Activated T-helper 1 cell treated with anti-CD3 and anti-CD28 coated beads, Interleukin-12 subunit alpha, Interleukin-12 subunit beta, Interleukin-2, Interleukin-4 antibody, amounts not matched to agents 30 ng/mL and 10 ng/mL and 1 ng/mL, durations not matched to agents 14 hours and 24 hours and 36 hours (primary cell): ENCODE measurements at places on chromosomes 12 and 14. TPM values are rescaled to one million over a fixed set of nuclear protein-coding genes. Genes with fewer than 3 reads are reported as not detected.

GRCh38 chr12:126582231-126582630, 1517.0 kb downstream of the AACS start:
- no peak for DNase-seq

DNA sequence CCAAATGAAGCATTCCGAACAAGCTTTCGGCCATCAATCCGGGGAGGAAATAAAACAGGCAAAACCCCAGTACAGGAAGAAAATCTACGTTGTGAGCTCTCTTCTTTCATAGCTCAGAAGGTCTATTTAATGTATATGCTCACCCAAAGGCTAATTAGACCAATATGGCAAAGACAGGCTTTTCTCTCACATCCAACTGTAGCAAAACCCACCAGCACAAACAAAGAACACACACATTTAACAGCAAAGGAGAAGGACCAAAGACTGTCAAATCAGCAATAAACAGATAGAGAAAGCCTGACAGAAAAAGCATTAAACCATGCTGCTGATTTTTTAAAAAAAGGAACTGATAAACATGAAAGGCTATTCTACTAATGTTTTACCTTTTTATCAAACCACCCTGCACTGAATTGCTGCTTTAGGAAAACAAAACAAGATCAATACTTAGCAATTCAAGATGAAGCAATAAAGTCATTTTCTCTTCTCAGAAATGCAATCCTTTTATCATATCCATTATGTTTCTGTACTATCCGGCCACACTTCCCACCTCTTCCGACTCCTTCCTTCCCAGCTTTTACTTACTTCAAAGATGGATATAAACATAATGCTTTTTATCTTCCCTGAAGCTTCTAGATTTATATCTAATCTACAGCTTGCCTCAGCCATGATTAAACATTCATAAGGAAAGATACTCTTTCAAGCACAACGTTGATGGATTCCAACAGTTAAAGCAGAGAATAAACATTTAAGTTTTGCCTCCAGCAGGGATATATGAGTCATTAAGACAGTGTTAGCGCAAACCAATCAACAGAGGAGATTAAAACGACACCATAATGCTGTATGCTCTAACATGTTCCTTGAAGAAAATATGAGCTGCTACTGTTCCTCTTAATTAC, 74.6 kb upstream of the BBS10 start:
- no peak for DNase-seq

GRCh38 chr14:53376064-53376463, 222.9 kb upstream of the DDHD1 start:
- no peak for DNase-seq

- no peak for DNase-seq
These were observed 33.0 kb downstream of the HIGD1C start for GRCh38 chr12:50985322-50985721.

DNA sequence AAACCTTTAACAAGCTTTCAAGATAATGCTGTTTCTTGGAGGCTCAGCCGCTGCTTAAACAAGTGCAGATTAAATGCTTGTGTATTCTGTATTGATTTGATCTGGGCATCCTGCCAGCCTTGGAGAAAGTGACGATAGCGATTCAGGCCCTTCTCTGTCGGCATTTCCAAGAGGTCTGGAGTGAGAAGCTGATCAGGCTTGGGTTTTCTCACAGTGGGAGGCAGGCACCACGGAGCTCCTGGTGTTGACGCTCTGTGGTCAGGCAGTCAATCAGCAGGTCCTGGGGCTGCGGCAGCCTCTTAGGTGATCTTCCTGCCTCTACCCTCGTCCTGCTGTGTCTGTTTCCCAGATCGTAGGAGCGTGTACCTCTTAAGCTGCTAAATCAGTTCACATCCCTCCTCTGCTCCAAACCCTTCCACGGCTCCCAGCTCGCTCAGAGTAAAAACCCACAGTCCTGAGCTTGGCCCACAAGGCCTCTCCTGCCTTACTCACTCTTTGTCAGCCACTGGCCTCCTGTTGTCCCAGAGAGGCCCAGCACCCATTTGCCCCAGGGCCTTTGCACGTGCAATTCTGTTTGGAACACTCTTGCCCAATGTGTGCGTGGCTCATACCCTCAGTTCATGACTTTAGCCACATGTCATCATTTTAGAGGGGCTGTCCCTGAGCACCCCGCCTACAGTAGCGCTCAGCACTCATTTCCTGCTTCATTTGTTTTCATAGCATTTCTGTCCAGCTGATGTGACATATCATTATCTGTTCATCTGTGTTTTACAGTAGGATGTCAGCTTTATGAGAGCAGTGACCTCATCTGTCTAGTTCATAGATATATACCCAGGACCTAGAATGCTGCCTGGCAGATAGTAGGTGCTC, 155.4 kb downstream of the AACS start:
- no peak for DNase-seq

ASB2 gene
- 21.1 and 23.4 TPM in 2 replicates for total RNA-seq

HCAR2 gene
- total RNA-seq, result 0.52 and 0.61 TPM in 2 replicates
